ENCODE measurements at places on chromosomes 2 and 18.

DNA sequence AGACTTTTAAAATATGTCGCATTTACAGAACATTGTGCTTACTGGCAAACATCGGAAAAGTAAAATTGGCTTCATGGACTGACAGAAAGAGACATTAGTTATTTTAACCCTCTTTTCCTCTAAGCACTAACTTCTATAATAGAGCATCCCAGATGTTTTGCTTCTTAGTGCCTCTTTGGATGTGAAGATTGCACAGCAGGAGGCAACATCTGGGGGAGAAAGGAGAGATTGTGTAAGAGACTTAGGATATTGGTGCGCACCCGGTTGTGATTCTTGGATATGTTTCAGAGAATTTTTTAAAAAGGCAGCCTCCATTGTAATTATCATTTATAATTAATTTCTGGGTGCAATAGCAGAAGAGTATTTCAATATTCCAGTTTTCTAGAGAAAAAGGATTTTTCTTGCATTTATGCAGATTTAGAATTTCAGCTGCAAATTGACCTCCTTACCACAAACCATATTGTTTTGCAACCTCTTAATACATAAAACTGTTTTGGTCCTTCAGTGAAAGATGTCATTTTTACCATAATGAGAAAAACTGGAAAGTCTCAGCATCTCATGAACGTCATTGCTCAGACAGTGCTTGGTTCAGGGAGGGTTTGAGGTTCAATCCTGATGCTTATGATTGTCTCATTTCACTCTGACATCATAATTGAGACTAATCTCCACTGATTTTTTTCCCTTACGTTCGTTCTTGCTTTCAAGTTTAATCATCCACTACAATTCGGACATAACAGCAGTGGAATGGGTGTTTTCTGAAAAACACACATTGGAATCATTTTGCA lies 404.3 kb downstream of the ZNF521 start:
- no peak for DNase-seq

DNA sequence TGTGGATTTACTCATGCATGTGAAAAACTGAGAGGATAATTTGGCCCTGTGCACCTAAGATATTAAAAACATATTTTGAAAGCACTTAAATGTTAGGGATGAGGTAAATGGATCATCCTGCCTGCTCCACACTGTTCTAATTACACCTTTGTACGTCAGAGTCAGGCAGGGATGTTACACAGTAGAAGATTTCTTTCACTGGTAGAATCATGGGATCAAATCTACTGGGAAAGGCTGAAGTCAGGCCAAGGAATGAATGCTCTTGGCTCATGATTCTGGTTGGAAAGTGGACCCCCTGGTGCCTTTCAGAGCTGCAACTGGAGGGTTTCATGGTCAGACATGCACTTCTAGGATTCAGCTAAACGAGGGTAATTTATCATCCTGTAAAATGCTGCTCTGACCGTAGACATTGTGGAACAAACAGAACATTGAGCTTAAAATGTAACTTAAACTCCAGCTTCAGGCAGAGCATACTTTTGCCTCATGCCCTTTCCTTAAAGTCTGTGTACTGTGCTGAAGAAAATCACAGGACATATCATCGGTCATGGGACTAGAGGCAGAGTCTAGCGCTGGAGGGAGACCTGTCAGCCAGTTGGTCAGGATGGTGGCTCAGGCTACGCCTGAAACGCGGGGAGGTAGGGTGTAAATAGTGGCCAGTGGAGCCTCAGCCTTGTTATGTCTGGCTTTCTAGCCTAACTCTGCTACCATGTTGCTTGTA lies 4.9 kb downstream of the KCNE4 start:
- DNase-seq = no peak

DNA sequence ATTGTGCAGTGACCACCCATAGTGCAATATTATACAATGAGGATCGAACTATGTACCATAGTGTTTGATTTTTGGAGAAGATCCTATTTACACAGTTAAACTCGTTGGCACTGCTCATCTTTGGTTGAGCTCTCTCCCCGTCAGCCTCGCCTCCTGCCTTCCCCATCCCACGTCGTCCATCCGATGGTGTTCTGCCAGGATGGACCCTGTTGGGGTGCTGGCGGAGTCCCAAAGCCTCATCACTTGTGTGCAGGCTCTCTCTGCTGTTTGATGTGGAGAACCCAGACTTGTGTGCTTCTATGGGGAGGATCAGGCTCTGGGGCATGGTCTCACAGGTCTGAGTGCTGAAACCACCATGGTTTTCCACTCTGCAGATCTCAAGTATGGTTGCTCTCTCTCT lies 85.4 kb downstream of the ITGB1BP1 start:
- DNase-seq = no peak

GRCh38 chr2:128445523-128445900 lies 126.8 kb upstream of the HS6ST1 start:
- DNase-seq = no peak

DNA sequence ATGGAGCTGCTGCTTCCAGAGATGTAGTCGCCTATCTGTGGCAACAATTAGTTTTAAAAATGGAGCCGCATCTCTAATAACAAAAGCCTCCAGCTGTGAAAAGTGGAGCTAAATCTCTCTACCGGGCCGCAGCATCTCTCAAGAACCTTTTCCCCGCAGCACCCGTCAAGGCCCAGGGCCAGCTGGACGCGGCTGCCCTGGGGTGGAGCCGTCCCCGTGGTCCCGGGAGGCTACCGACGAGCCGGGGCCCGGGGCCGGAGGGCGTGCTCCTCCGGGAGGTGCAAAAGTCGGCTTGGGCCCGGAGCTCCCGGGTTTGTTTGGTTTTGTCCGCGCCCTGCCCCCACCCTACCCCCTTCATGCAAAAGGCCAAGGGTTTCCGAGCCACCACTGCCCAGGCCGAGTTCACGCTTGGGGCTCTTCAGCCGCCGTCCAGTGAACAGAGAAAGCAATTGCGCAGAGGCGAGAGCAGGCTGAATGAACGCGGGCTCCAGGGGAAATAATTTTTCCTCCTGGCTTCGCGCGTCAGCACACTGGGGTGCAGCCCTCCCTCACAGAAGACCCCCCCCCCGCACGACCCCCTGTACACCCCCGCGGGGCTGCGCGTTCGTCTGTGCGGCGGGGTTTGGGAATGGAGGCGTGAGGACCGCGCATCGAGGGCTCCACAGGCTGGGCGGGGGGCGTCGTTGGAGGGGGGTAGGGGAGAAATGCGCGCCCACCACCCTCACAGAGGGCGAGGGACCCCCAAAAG lies 557 bp upstream of the GREB1L start:
- DNase-seq = no peak

DNA sequence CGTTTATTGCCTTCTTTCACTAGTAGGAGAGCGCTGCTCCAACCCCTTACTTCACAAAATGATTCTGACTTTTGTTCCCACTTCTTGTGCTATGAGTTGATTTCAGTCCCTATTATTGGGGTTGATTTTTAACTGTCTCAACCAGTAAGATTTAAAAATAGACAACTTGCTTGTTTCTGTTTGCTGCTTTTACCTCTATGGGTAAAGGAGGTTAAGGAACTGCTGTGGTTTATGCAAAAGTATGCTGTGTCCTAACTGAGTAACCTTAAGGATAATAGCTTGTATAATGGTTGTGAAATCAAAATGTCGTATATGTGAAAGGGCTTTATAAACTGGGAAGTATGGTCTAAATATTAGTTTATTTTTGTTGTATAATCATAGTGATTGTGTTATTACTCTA lies 22.6 kb downstream of the ALMS1 start:
- DNase-seq = no peak

DNA sequence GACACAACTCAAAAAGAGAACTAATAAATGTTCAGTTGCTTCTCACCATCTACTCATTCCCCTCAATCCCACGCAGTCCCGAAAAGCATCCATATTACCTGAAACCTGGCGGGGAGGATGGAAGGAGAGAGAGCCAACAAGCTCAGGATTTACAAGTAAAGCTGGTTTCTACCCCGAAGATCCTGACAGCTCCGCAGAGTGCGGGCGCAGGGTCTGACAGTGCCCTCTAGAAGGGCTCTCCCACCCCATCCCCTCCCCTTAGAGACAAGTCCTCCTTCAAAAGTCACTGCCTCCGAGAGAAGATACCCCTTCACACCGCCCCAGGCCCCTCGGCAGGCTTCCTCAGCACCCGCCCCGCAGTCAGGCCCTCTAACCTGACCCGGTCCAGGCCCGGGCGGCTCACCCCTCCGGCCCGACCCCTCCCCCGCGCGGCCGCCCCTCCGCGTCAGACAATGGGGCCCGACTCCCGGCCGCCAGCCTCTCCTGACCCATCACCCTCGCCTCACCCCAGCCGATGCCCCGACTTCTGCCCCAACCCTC lies 550 bp downstream of the RAB1A start:
- DNase-seq = peak; percentile 2

- DNase-seq = no peak
Measured at GRCh38 chr2:181459621-181460021, 2.4 kb downstream of the ITGA4 start.

- DNase-seq = no peak
Measured at GRCh38 chr2:98140210-98140609, 53.2 kb downstream of the VWA3B start.

DNA sequence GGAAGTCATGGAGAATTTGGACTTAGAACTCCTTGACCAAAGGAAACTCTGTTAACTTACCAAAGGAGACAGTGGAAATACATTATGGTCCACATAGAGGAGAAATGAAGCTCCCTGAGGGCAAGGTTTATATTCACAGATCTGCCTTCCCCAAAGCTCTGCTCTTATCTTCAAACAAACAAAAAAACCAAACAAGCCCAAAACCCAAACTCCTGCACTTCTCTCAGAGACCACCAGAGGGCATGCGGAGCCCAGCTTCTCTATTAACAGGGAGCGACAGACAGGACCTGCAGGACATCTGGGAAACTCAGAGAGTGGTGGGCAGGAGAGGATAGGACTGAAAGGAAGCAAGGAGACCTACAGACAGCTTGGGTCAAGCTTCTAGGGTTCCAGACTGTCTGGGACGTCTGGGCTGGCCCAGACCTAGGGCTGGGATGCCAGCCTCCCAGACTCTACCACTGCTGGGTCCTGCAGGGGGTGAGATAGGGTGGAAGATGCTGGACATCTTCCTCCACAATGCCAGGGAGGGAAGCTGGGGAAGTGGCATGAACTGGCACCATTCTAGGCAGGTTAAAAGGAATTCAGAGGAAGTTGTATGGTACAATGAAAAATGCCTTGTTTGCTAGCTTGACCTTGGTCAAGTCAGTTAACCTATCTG lies 4.0 kb upstream of the WNT10A start:
- peak; percentile 58 for DNase-seq

DNA sequence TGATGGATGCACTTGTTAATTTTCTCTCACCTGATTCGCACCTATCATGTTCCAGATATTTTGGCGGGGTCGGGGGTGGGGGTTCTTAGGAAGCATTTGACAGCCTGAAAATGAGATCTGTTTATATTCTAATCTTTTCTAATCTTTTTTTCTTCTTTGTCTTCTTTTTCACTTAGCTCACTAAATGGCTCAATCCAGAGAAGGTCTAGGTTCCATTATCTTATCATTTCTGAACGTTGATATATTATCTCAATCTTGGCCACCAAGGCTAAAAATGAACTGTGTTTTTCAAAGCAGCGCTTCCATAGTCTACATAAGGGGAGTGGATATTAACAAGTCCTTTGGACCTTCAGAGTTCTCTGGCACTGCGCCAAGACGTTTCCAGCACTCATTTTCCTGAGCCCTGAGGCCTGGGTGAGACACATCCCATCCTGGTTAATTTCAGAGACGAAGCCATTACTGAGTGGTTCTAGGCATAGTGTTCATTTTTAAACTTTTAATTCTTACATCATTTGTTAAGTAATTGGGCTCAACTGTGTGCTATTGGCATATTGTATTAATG lies 229.0 kb downstream of the SOX11 start:
- no peak for DNase-seq

All from stimulated activated CD4-positive, alpha-beta T cell treated with anti-CD3 and anti-CD28 coated beads, Interleukin-1b, Interleukin-23, amount 100 ng/mL, for 1 hour (primary cell).